ENCODE measurements at places on chromosomes 1 and 21.

- no peak for DNase-seq
Observed at GRCh38 chr1:231242516-231243198, 1.6 kb downstream of the GNPAT start.

GRCh38 chr1:59500950-59501742 is 204.3 kb downstream of the FGGY start:
- DNase-seq = no peak

GRCh38 chr21:25385911-25386474 is 221.3 kb downstream of the MRPL39 start:
- DNase-seq = no peak

DNA sequence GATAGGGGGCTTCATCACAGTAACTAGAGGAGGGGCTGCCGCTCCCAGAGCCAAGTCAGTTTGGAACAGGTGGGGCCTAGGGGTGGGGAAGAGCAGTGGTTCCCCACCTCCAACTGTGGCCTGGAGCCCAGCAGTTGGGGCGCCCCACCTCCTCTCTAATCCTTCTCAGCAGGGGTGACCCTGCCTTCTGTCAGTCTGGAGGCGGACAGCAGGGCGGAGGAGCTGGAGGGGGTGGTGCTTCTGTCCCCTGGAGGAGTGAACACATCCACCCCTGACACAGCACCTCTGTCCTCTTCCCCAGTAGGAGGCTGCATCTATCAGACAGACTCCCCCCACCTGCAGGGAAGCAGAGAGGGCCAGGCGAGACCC is 73.8 kb downstream of the MRPL37 start:
- no peak for DNase-seq

- DNase-seq = no peak
Observed at GRCh38 chr1:14945132-14946010, 208.2 kb upstream of the TMEM51 start.

DNA sequence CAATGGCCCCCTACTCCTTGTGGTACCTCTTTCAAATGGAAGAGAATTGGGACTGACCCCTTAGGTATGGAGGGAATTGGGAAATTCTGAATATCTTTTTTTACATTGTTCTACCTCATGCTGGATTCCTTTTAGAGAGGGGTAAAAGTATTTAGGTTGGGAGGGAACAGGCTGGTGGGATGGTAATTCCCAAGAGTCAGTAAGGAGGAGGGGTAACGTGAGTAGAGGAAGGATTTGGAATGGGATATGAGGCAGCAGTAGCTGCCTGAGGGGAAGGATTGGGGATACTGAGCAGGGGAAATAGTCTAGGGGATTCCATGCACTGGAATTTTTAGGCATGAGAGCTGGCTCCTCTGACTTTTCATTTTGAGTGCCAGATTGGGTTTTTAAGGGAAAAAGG is 3.8 kb upstream of the AADACL3 start:
- no peak for DNase-seq

GRCh38 chr1:170661646-170662411 is 2.1 kb upstream of the PRRX1 start:
- no peak for DNase-seq

GRCh38 chr1:184635347-184635979 is 119.2 kb downstream of the EDEM3 start:
- no peak for DNase-seq

DNA sequence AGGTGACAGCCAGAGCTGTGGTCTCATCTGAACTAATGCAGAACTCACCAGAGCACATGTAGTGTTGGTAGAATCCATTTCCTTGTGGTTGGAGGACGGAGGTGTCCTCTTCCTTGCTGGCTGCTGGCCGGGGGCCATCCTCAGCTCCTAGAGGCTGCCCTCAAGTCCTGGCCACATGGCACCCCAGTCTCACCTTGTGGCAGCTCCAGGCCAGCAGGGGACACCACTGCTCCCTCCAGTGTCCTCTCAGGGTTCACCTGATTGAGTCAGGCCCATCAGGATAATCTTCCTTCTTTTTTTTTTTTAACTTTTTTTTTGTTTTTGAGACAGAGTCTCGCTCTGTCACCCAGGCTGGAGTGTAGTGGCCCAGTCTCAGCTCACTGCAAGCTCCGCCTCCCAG is 2.9 kb downstream of the KCNE1 start:
- DNase-seq = no peak

GRCh38 chr1:224980181-224980580 is 50.7 kb downstream of the DNAH14 start:
- DNase-seq = no peak

GRCh38 chr1:223704921-223705878 is 7.1 kb upstream of the CAPN2 start:
- DNase-seq = no peak

DNA sequence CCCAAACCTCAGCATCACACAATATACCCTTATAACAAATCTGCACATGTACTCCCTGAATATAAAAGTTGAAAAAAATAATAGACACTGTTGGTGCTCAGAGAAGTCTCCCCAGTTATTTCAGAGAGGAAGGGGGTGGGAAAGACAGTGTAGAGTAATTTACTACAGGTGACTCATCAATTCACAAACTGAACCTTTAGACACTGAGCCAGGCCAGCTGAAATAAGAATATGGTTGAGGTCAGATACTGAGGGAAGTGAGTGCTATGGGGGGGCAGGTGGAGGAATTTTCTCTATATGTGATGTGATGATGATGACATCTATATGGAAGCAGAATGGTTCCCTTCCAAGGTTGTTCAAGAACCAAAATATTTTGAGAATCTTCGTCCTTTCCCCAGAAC is 50.1 kb downstream of the MRPL39 start:
- no peak for DNase-seq

- no peak for DNase-seq
Observed at GRCh38 chr1:214316593-214316992, 35.6 kb downstream of the SMYD2 start.

DNA sequence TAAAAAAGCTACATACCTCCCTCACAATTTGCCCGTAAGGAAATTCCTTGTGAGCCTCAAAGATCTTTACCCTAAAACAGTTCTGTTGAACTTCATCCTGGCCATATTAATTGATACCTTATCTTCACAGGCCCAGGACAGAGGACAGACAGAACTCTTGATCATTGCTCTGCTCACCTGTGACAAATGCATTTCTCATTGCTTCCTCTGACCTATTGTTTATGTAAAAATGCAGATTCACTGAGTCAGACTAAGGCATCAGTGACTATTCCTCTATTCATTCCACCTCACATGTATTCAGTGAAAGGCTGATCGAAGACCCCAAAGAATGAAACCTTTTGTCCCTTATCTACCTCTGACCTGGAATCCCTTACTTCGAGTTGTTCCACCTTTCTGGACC is 61.0 kb downstream of the BACH1 start:
- no peak for DNase-seq

DNA sequence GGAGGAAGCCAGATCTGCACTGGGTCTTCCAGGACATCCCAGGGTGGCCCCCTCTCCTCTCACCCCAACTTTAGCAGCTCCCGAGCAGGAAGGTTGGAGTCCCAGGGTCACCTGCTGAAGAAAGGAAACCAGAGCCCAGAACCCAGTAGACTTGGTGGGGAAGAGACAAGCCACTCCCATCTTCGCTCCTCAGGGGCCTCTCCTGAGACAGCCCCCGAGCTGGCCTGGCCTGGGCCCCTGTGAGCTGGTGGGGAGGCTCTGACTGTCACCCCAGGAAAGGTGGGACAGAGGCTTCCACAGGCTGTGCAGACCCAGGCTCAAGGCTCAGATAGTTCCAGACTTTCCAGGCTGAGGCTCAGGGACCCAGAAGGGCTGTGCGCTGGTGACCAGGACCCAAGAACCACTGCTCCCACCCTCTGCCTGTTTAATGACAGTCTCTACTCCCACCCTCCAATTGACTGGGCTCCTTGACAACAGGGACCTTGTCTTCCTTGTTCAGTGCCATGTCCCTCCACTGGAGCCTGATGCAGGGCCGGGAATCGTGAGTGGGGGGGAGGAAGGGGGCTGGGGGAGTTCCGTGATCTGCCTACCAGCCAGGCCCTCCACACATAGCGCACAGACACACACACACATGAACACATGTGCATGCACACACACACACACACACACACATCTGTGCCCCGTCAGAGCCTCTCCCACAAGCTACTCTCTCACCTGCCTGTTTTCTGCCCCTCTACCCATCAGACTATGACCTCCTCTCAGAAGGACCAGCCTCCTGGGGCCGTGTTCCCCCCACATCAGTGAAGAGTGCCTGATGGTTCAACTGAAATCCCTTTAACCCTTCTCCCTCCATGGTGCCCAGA is 401.2 kb downstream of the MATN1 start:
- DNase-seq = no peak

- DNase-seq = no peak
Observed at GRCh38 chr1:208820580-208821212, 576.5 kb upstream of the PLXNA2 start.

- DNase-seq = no peak
Observed at GRCh38 chr1:14600405-14601112, 2.1 kb downstream of the KAZN start.

GRCh38 chr21:45199201-45199600 is 88.5 kb downstream of the POFUT2 start:
- no peak for DNase-seq

DNA sequence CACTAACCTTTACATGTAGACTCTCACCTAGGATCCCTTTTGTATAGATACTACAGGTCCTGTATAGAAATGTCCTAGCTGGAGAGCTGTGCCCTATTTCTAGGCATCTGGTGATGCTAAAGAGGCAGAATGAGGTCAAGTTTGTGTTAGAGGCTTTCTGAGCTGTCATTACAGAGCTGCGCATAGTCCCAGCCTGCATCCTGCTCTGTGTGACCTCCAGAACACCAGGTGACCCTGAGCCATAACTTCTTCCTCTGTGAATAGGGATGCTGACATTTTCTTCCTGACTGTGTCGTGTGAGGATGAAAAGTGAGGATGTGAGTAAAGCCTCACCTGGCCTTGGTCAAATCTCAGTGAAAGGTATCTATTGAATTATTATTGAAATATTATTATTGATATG is 66.3 kb downstream of the GLUL start:
- DNase-seq = no peak

DNA sequence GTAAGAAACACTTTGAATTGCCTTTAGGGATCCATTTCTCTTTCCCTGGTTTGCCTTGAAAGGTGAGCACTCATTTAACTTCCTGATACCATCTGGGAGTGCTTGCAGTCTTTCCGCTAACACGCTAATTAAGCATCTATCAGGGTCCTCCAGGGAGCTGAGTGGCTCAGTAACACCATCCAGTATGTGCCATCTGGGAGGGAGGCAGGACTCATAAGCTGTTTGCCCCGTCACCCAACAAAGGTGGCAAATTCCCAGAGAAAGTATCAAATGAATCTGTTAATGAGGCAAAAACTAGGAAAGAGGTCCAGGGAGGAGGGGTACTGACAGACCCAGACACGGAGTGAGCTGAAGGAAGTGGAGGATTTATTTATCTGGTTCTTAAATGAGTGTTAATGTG is 430.9 kb downstream of the HLX start:
- DNase-seq = no peak
